ENCODE measurements at places on chromosomes 16 and 17.

GRCh38 chr16:67547423-67548264, 14.7 kb upstream of the CTCF start:
- DNase-seq: no peak

GRCh38 chr17:75704963-75705875, 16.0 kb upstream of the ITGB4 start:
- DNase-seq: no peak

DNA sequence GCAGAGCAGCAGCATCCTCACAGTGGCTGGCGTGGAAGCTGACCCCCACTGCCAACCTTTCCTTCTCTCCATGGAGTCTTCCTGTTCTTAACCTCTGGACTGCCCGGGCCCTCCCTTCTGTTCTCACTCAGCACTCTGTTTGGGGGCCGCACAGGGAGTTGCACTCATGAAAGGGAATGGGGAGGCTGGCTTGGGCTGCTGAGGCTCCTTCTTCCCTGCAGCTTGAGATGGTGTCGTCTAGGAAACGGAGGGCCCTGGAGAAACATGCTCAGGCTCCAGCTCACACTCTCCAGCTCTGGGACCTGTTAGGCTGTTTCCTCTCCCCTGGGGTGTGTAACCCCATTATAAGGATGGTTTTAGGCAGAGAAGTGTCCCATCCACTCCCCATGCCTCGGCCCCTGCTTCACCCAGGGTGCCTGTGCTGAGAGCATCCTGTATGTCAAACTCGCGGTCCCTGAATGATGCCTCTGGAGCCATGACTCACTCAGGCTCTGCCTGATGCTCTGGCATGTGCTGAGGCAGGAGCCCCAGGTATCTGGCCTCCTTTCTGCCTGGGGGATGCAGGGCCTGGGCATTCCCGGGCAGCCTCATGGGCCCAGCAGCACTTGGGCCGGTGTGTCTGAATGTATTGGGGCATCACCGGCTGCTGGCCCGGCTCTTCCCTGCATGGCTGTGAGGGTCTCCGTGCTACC, 18.9 kb downstream of the TMEM94 start:
- no peak for DNase-seq

- no peak for DNase-seq
These were observed 2.7 kb downstream of the ENKD1 start for GRCh38 chr16:67663877-67664222.
